ENCODE measurements at places on chromosomes 13 and 19.

DNA sequence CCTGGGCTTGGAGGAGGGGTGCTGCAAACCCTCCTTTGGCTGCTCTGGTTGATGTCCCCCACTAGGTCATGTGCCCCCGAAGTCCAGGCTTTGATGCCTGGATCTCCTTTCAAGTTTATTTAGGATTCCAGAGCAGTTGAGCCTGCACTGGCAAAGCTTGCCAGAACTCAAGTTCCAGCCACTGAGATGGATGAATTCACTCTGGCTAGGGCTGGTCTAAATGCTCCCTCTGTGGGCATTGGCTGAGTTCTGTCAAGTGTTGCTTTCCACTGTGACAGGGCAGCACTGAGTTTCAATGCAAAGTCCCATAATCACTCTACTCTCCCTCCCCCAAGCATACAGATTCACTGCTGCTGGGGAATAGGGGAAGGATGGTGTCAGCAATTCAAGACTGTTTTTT lies 17.8 kb upstream of the LMO7 start:
- no peak for DNase-seq

DNA sequence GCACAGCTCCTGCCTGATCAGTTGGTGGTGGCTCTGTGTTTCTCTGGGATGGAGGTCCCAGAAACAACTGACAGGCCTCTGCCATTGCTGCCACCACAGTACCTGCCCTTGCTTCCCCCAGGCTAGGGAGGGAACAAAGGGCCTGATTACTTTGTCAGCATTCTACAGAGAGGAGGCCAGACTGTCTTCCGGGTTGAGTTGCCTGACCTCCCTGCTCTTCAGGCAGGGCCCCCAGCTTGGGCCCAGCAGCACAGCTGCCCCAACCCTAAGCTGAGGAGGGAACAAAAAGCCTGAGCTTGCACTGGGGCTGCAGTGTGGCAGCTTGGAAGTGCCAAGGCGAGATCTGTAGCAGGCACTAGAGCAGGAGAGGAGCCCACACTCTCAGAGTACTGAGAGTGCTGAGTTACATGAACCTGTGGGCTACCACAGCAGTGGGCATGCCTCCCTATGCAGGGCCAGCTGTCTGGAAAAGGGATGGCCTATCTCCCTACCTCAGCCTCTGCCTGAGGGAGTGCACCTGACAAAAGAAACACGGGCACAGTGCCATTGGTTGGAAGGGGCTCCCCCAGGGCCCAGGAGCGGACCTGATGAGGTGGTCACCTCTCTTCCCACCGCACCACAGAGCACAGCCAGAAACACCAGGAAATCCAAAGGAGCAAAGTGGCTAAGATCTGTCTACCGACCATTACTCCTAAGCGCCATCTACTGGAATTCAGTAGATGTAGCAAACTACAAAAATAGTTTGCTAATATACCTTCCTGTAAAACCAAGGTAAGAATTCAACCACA lies 24.4 kb downstream of the SLC25A15 start:
- DNase-seq = no peak

- DNase-seq = no peak
Measured at GRCh38 chr13:95530178-95530577, 22.3 kb upstream of the CLDN10 start.

- no peak for DNase-seq
Measured at GRCh38 chr13:48573213-48574007, 40.5 kb upstream of the RCBTB2 start.

DNA sequence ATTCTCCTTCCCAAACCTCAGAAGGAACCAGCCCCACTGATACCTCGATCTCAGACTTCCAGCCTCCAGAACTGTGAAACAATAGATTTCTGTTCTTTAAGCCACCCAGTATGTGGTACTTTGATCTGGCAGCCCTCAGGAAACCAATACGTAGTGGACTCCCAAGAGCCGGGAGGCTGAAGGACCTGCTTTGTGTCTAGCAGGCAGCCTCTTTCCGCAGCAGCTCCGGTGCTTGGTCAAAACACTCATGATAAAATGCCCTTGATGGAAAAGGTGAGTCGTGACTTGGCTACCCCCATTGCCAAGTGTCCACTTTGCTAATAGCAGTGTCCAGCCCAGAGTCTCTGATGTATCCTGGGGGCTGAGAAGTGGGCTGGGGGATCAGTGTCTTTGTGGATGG lies 158.8 kb upstream of the TMTC4 start:
- DNase-seq = no peak

GRCh38 chr19:10158485-10158884 lies 36.3 kb downstream of the DNMT1 start:
- no peak for DNase-seq

- no peak for DNase-seq
Measured at GRCh38 chr13:24184882-24185281, 24.4 kb downstream of the SPATA13 start.

DNA sequence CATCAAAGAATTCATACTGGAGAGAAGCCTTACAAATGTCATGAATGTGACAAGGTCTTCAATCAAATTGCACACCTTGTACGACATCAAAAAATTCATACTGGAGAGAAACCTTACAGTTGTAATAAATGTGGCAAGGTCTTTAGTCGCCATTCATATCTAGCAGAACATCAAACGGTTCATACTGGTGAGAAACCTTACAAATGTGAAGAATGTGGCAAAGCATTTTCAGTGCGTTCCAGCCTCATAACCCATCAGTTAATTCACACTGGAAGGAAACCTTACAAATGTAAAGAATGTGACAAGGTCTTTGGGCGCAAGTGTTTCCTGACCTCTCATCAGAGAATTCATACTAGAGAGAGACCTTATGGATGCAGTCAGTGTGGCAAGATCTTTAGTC lies 13.2 kb upstream of the ZNF534 start:
- no peak for DNase-seq

GRCh38 chr13:34758628-34759027 lies 183.4 kb upstream of the NBEA start:
- no peak for DNase-seq

- no peak for DNase-seq
Measured at GRCh38 chr13:32059511-32059984, 28.0 kb downstream of the FRY start.

GRCh38 chr13:36084131-36084530 lies 47.1 kb downstream of the DCLK1 start:
- no peak for DNase-seq

DNA sequence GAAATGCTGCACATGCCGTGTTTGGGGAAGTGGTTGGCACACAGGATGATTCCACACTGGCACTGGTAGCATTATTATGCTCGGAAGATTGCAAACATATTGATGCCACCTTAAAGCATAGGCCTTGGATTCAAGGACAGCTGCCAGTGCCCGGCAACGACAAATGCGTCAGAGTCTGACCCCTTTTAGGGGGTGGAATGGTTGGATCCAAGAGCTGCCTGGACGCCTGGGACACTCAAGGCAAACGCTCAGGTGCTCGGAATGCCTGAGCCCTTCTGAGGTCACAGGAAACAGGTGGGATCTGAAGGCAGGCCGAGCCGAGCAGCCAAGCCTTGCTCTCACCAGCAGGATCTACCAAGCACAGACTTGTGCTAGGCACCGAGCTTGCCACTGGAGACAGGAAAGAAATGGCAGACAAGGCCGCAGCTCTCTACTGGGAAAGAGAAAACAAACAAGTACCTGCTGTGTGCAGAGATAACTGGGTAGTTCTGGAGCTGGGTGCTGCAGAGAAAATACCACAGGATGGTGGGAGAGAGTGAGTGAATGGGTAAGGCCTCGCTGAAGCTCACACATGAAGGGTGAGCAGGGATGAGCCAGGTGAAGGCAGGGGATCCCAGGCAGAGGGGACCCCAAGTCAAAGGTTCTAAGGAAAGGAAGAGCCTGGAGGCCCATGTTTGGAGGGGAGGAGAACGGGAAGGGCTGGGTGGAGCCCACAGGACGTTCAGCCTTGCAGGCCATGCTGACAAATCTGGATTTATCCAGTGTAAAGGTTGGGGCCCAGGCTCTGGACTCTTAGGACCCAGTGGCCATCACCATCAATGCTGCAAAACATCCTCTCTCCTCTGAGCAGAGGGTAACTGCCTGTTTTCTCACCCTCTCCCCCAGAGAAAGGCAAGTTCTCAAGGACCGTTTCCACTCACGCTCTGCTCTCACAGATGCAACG lies 9.2 kb downstream of the RANBP3 start:
- DNase-seq = no peak

DNA sequence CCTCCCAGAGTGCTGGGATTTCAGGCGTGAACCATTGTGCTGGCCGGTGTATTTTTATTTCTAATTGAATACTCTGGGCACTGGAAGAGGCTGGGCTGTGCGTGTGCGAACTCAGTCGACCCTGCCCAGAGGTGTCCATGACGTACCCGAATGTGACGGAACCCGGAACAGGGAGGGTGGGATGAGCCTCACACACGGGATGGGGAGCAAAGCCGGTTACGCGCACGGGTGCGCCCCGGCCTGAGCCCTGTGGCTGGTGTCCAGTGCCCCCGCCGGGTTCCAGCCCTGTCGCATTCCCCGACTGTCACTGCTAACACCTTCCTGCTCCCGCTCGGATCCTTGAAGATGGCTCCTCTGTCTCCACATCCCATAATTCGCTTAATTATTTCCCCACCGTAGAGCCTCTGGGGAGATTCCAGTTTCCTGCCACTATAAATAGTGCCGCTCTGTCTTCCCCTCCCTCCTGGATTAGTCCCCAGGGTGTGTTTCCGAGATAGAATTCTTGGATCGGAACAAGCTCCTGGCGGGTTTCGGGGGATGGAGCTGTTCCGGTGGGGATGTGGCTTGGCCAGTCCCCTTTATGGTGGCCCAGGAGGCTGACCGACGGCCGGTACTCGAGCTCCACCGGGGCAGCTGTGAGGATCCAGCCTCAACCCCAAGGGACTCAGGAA lies 22.0 kb downstream of the SBNO2 start:
- no peak for DNase-seq

GRCh38 chr13:22189176-22190048 lies 518.5 kb downstream of the FGF9 start:
- no peak for DNase-seq

- no peak for DNase-seq
Measured at GRCh38 chr19:39557811-39558623, 18.1 kb upstream of the EID2 start.

DNA sequence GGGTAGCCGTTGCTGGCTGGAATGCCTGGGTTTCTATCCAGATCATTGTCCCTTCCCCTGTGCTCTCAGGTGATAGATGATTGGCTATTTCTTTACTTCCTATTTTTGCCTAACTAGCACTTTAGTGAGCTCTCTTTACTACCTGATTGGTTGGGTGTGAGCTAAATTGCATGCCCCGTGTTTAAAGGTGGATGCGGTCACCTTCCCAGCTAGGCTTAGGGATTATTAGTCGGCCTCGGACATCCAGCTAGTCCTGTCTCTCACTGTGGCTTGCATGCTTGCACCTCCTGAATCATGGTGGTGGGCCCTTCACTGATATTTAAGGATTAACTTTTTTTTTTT lies 10.1 kb downstream of the TTYH1 start:
- DNase-seq = no peak

GRCh38 chr19:30049846-30050667 lies 108.0 kb downstream of the URI1 start:
- no peak for DNase-seq

GRCh38 chr13:37106642-37107041 lies 1.2 kb upstream of the CSNK1A1L start:
- no peak for DNase-seq

GRCh38 chr19:40799558-40800338 lies 757 bp downstream of the EGLN2 start:
- DNase-seq = no peak

DNA sequence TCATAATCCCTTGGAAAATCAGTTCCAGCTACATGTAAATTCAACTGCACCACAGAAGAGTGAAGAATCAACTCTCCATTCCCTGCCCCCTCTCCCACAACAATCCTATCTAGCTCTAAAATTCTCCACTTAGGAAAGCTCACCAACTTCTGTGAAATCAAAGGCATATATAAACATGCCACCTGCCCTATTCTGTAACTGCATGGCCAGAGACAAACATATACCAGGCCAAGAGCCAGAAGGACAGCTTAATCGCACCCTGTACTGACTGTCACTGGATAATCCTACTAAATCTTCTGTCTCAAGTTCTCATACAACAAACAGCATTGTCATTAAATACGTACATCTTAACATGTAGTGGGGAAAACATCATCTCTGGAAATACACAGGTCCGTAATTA lies 58.2 kb upstream of the EEF1AKMT1 start:
- no peak for DNase-seq

DNA sequence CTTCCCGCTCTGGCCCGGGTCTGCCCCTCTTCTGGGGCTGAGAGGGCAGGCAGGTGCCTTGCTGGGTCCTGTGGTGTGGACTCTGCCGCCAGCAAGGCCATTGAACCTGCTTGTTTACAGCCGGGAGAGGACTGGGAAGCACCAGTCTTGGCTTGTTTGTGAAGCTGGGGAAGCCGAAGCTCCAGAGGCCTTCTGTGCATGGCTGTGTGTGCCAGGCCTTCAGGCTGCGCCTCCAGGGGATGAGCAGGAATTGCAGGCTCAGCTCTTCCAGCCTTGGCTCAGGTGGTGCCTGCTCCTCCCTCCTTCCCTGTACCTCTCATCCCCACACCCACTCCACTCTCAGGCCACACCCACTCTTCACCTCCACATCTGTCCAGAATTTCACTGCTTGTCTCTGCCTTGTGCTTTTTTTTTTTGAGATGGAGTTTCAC lies 17.5 kb downstream of the NDUFB7 start:
- no peak for DNase-seq

- no peak for DNase-seq
Measured at GRCh38 chr19:824885-825284, 2.8 kb upstream of the AZU1 start.

DNA sequence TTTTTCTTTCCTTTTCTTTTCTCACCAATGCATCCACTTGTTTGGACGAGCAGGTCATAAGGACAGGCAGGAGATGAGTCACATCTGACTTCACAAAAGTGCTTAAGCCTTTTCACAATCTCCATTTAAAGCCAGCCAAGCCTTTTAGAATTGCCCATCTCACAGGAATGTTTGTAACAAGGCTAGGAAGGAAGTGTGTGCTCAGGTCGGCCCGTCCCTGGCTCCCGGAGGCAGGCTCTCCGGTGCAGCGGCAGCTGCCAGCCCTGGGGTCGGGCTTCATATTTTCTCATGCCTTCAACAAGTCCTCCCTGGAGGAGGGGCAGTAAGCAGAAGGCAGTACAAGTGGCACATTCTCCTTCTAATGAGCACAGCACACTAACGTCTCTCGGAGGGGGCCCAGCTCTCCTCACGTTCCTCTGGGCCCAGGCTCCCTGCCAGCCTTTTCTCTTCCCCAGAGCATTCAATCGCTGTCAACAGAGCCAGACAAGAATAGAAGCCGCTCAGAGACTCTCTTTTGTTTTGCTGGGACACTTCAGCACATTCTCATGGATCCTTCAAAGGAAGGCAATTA lies 180.5 kb downstream of the COL4A1 start:
- no peak for DNase-seq

DNA sequence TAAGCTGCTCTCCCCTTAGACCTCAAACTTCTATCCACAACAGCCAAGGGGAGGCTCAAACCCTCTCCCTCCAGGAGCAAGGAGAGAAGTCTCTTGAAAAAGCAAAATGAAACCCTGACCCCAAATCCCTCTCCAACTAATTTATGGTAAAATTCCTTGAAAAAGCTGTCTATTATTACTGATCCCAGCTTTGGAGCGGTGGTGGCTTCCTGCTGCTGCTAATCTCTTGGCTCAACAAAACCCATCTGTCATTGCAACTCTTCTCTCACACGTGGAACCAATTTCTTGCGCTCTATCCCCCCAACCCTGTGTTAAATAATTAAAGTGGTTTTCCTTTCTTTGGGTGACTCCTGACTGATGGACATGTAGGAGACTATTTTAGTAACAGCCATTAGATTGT lies 64.1 kb upstream of the OXGR1 start:
- DNase-seq = no peak

- DNase-seq = no peak
Measured at GRCh38 chr13:92573467-92574057, 653.0 kb upstream of the GPC6 start.

Measured in cortex of kidney (tissue), 1 donor.